ENCODE measurements at places on chromosomes 4 and X.

- no peak for DNase-seq
Observed at GRCh38 chr4:82864336-82864979, 26.5 kb downstream of the SEC31A start.

DNA sequence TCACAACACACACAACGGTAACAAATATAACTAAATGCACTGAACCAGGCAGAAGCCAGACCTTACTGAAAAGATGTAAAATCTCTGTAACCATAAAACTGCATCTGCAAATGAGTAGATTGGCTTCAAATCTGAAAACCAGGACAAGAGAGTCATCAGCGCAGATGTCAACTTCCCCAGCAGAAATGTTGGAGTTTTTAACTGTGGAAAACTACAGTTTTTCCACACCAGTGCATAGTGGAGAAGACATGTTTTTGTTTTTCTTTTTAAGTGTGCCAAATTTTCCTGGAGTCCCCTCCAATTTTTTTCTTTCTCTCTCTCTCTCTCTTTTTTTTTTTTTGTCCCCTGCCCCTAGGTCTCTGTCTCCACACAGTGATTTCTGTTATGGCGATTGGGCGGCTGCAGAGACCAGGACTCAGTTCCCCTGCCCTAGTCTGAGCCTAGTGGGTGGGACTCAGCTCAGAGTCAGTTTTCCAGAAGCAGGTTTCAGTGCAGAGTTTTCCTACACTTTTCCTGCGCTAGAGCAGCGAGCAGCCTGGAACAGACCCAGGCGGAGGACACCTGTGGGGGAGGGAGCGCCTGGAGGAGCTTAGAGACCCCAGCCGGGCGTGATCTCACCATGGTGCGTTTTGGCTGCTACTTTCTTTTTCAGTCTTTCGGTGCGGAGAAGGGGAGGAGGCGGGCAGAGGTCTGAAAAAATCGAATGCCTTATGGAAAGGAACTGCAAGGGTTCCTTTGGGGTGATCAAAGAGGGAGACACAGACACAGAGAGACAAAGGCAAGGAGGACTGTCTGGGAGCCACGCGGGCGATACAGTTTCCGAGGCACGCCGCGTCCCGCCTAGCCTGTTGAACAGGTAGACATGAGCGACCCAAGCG lies at the start of gene GUCY1A1:
TSS of gene GUCY1A1 (plus strand) at position 505 of the 878 bp plus-strand sequence. CDS start 30,020 bp downstream, outside the sequence.
- DNase-seq, result no peak

GRCh38 chrX:109822861-109823260 lies 89.8 kb upstream of the ACSL4 start:
- no peak for DNase-seq

GRCh38 chrX:46294234-46294633 lies 251.0 kb downstream of the ZNF674 start:
- no peak for DNase-seq
